ENCODE measurements at places on chromosomes 2 and 18. TPM values are rescaled to one million over a fixed set of nuclear protein-coding genes. Genes with fewer than 3 reads are reported as not detected.

DNA sequence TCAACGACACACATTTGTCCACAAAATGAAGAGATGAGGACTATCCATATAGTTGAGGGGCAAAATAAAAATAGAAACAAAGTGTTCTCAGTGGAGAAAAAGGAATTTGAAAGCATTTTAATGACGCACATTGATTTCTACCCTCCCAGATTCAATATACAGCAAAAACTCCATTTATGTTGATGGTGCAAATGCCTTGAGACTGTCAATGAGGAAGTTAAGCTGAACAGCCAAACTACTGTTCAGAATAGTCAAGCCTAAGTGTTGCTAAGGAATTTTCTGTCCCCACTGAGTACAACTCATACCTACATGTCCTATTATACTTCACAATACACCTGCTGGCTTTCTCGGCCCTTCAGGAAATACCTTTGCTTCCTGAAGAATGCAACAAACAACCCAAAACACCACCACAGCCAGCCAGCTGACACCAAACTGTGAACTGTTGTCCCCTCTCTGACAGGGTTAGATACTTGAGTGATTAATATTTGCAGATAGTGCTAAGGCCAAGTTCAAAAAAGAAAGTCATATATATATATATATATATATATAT, 27.8 kb upstream of the DARS1 start:
- no peak for DNase-seq

GRCh38 chr2:214624166-214624760, 185.2 kb downstream of the BARD1 start:
- no peak for DNase-seq

- DNase-seq: peak; percentile 70
Measured at GRCh38 chr2:119744335-119744939, 15.3 kb upstream of the PTPN4 start.

Gene PRSS56
- not detected for total RNA-seq

Gene COL3A1
- total RNA-seq: 13.4 TPM

- peak; percentile 47 for DNase-seq
Measured at GRCh38 chr2:232228971-232229894, 149.3 kb upstream of the ALPP start.

DNA sequence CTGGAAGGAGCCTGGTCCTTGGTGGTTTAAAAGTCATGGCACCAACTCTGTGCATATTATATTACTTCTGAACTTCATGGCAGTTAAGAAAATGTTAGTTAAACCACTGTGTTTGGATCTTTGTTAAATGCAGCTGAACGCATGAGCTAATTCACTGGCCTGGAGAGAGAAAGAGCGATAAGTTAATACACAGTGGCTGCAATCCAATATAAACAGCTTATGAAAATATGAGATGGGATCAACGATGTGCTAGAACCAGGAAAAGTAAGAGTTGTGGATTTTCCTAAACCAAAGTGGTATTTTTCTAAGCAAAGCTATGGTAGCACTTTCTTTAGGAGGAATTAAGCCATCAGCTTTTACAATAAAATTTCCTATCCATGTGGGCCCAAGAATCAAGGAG, 326.7 kb downstream of the MTX2 start:
- no peak for DNase-seq

- no peak for DNase-seq
Measured at GRCh38 chr2:113211226-113212105, 37.7 kb downstream of the PSD4 start.

Gene SCYGR4
- total RNA-seq: not detected

Gene GPR148
- not detected for total RNA-seq

Gene EGR4
- not detected for total RNA-seq

Data from kidney epithelial cell (primary cell).